ENCODE measurements at places on chromosomes 7 and 10.

DNA sequence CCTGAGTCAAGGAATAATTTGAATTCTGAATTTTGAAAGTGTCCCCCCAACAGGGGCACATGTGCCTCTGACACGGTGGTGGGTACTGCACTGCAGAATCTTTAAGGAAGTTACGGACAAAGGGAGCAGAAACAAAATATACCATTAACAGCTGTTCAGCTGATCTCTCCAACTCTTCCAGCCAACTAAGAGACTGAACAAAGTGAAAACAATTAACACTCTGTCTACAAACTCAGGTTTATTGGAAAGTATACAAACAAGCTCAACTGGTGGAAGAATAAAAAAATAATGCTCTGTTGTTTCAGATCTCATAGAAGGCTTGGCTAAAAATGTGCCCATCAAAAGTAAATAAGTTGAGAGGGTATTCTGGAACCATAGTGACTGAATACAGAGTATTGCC, 34.4 kb downstream of the ASB4 start:
- no peak for DNase-seq

DNA sequence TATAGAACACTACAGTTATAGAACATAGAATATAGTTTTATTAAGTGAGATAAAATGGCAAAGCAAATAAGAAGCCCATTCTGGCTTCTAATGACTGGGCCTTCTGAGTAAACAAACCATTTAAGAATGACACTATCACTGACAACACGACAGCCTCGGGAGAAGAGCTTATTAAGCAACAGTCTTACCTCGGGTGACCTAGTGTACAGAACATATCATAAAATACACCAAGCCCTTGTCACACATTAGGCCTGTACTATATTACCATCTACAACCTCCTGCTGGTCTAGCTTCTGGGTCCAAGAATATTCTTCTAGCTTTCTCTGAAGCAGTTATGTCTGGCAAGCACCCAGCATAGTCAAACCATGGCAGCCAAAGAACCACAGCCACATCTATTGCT, 32.0 kb downstream of the CCDC186 start:
- DNase-seq: no peak

DNA sequence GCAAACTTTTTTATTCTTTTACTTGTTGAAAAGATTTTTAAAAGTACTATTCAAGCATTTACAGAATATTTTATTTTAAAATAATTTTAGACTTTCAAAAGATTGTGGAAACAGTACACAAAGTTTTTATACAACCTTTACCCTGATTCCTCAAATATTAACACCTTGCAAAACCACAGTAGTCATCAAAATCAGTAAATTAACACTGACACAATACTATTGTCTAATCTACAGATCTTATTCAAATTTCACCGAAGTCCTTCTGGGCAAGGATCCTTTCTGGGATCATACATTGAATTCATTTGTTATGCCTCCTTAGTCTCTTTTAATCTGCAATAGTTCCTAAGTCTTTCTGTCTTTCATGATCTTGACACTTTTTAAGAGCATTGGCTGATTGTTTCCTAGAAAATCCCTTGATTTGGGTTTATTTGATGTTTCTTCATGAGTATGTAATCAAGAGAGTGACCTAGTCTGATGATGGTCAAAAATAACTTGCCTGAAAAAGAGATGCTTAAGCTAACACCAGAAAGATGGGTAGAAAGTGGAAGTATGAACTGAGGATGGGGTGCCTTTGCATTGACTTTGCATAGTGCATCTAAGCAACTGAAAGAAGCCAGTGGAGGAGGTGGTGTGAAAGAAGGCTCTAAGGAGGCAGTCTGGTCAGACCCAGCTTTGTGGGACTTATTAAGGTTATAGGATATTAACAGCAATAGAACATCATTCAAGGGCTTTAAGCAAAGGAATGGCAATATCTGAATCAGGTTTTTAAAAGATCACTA, 9.7 kb downstream of the STAMBPL1 start:
- DNase-seq: no peak

- DNase-seq: no peak
These were observed 107.1 kb downstream of the TEX36 start for GRCh38 chr10:125575843-125576242.

- no peak for DNase-seq
These were observed 204.1 kb upstream of the POM121L12 start for GRCh38 chr7:52831321-52831720.

DNA sequence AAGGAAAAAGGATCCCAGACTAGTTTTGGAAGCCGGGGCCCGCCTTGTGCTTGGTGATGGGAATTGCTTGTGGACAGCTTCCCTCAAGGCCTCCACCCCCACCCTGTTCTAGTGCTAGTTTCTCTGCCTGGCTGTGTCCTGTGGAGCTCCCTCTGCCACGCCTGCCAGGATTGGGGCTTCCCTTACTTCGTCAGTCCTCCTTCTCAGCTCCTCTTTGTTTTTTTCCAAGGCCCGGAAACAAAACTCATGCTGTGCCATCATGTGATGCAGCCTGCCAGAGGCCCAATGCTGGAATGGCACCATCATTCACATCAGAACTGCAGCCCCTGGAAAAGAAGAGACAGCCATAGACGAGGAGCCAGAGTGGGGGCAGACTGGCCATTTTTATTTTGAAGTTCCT, 11.2 kb downstream of the YKT6 start:
- no peak for DNase-seq

GRCh38 chr10:72260976-72261783, 12.5 kb upstream of the DDIT4 start:
- DNase-seq: no peak

Measured in urinary bladder (tissue), 4 donors.